Myocyte (in vitro differentiated cells): ENCODE measurements at places on chromosomes 7 and 10. TPM values are rescaled to one million over a fixed set of nuclear protein-coding genes. Genes with fewer than 3 reads are reported as not detected.

- no peak for DNase-seq
These were observed 50.8 kb downstream of the FAM53B start for GRCh38 chr10:124693396-124693795.

DNA sequence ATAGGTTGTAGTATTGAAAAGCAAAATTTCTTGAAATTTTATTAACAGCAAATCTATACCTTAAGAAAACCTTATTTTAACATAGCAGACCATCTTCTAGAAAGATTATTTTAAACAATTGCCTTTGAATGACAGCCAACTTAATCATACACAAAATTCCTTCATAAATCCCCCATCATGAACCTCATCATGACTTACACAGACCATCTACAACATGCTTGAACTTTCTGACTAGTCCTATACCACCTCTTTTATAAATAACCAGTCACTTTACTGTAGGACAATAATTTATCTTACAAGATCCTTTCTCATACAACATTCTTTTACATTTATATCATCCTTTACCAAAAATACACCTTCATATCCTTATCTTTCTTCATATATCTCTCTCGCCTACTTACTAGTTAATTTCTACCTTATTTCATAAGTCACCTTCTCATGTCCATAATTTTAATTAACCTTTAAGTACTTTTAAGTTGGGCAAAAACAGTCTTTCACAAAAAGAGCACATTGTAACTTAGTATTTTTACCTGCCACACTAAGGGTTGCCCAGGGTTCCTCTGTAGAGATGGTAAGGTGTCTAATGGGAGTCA lies 16.6 kb upstream of the PTN start:
- DNase-seq = no peak

- DNase-seq = peak; percentile 41
These were observed 96.2 kb downstream of the LHPP start for GRCh38 chr10:124557648-124558338.

GRCh38 chr10:83539528-83540308 lies 599.6 kb upstream of the GHITM start:
- no peak for DNase-seq

DNA sequence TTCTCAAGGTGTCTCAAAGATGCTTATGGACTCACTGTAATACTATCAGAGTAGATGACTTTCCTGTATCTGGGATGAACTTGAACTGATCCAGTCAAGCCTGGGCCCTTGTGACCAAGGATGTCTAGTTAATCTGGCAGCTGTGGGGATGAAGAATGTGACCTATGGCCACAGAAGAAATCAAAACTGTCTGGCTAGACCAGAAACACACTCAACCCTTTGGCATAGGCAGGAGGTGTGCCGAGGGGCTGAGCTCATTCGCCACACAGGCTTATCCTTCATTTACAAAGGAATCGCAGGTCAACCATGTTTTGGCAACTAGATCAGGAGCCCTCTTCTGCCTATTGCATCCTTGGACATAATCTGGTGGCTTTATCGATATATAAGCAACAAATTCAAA lies 110.6 kb downstream of the ATXN7L1 start:
- DNase-seq = no peak

DNA sequence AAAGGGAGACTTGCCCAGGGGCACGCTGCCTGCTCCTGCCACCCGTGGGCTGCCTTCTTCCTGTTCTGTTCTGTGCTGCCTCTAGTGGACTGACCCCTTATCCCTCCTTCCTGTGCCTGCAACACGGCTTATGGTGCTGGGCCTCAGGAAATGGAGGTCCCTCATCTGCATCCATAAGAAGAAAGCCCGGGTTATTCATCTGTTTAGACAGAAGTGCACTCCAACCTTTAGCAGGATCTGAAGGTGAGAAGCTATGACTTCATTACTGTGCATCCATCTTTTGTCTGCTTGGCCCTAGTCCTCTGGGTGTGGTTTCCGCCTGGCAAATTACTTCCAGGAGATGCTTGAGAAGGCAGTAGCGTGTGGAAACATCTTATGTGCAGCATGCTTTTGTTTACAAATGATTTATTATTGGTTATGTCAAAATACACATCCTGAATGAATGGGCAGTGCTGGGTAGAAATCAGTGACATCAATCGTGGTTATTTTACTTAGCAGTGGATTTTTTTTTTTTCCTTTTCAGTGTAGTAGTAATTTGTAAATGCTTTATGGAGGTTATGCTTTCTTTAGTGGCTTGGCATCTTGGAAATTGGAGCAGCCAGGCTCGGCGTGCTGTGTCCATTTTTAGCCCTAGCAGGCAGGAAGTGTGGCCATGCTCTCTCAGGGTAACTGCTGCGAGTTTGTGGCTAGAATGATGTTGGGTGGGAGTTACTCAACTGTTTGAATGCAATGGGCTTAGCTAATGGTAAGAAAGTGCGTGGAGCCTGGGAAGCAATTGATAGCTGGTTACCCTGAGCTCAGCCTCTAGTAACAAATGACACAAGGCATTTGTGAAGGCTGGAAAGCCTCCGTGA lies 12.7 kb downstream of the PTPRE start:
- peak; percentile 77 for DNase-seq

GRCh38 chr10:5311617-5312016 lies 53.1 kb upstream of the UCN3 start:
- DNase-seq = no peak

GRCh38 chr10:33706191-33706590 lies 371.7 kb upstream of the NRP1 start:
- peak; percentile 72 for DNase-seq

DNA sequence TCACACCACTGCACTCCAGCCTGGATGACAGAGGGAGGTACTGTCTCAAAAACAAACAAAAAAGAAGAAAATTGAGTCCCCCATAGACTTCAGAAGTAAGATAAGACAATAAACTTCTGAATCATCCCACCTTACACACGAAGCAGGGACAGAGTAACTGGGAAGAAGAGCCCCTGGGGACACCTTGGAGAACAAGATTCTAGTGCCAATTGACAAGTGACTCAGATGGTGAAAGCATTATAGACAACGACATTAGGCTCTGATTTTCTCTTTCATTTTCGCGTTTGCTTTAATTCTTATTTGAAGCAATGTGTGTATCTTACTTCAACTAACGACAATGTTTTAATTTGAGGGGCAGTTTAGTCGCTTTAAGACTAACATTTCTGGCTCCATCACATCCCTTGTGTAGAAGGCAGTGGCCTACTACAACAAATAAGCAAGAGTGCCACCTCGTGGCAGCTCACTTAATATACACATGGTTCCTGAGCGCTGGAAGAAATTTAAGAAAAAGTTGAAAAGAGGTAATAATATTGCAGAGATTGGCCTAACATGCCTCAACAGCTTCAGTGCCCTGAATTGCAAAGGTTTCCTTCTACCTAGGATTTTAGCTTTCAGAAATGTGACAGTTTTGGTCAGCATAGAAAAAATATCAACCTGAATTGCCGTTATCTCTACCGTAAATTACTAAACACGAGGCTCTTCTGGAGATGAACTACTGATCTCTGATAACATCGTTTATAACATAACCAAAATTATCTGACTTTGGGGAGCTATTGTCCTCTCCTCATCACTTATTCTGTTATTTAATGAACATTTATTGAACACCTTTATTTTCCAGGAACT lies 36.7 kb downstream of the ASNS start:
- DNase-seq = peak; percentile 82

GRCh38 chr7:2967705-2968104 lies 76.0 kb downstream of the CARD11 start:
- no peak for DNase-seq

GRCh38 chr7:148944935-148945934 lies 61.1 kb upstream of the EZH2 start:
- DNase-seq = peak; percentile 95

- no peak for DNase-seq
These were observed 96.1 kb downstream of the FAM107B start for GRCh38 chr10:14678637-14679036.

DNA sequence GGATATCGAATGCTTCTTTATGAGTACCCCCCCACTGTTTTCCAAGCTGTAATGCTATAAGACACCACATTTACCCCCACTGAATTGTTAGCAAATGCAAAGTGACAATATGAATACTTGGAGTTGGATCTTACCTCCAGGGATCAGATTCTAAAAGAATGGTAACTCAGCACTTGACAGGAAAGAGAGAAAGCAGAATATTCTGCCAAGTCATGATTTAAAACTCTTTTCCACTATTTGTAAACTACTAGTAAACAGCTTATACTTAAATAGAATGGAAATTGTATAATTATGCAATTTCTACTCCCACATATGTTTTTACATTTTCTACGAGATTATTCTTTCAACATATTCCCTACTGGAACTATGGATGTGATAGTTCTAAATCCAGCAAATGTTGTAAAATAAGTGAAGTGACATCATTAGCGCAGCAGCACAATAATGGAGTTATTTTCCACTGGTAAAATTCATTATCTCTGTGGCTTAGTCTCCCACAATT lies 56.0 kb upstream of the TFEC start:
- no peak for DNase-seq

DNA sequence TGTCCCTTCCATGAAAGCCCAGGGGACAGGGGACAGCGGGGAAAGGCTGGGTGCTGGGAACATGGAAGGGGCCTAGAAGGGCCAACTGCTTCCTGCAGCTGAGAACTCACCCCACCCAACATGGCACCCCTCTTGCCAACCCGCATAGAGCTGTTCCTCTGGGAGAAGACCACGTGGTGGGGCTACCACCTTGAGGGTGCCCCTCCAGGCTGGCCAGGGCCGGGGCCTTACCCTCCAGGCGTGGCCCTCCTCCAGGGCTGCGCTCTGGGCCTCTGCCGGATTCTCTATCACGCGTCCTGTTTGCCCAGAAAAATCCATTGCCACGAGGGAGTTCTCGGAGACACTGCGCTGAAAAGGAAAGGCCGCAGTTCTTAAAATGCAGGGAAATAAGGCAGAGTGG lies 39.9 kb upstream of the DDC start:
- DNase-seq = no peak

DNA sequence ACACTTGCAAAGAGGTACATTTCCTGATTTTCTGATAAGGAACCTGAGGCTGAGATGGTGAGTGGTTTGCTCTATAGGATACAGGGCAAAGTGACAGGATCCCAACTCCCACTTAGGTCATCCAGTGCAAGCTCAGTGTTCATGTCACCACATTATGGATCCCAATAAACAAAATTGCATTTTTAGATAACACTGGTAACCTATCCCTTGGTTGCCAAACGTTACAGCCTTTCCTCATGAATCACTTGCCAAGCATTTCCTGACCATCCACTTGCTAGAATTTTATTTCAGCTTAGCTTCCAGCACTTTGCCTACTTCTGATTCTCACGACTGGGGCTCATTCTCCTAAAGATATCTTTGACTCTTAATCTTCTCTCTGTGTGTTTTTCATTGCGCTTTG lies 131.4 kb upstream of the ODAD2 start:
- DNase-seq = peak; percentile 68

GRCh38 chr10:62237966-62238365 lies 30.7 kb downstream of the RTKN2 start:
- no peak for DNase-seq

DNA sequence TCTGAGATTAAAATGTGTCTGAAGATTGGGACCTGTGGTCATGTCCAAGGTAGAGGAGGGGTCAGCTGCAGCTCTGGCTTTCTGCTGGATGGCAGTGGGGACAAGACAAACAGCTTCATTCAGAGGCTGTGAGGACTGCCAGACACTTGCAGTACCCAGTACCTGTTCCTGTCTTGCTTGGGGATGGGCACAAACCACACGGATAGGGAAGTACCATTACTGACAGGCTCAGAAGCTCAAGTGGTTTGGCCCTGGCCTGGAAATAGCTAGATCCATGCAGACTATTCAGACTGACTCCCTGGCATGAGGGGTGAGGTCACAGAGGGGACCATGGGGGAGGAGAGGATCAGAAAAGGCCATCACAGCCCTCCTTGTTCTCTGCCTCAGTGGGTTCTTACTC lies 56.0 kb upstream of the COMTD1 start:
- DNase-seq = no peak

DNA sequence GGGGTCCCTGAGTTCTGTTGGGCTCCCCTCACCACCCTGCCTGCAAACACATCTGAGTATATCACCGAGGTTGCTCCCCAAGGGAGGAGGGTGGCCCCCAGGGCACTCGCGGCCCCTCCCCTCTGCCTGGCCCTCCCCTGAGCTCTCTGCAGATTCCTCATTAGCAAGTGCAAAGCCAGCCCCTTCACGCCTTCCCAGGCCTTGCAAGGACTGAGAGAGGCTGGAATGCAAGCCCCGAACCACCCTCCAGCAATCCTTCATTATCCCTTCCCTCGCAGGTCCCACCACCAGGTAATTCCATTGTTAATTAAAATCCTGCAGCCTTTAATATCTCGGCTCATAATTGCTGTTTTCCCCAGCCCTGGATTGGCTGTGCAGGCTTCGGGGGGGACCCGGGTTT lies 35.3 kb upstream of the MYL10 start:
- DNase-seq = no peak

DNA sequence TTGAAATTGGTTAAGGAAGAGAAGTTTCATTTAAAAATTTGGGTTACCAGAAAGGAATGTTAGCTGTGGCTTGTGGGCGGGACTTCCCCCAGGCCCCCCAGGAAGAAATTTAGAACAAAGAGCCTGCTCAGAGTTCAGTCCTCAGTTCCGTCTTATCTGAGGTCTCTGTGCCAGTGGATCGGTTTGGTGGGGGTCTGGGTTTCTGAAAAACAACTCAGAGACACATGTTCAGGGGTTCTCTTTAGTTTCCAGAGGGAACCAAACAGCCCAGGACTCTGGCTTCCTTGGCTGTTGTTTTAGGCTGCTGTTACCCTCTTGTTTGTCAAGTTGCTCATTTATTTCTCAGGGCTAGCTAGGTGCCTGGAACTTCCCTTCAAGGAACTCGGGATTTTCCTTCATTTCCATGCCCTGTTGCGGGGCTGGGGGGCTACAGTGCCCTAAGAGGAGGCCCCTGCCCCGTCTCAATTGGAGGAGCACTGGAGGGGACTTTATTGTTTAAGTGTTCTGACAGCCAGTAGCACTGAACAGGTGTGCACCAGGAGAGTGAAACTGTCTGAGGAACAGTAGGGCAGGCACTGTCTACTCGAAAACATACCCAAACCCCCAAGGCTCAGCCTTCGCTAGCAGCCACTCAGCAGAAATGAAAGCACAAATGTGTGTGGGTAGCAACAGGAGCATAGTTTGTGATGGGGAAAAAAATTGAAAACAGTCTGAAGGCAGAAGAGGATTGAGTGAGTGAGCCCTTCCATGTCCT lies 59.9 kb downstream of the ALOX5 start:
- no peak for DNase-seq

DNA sequence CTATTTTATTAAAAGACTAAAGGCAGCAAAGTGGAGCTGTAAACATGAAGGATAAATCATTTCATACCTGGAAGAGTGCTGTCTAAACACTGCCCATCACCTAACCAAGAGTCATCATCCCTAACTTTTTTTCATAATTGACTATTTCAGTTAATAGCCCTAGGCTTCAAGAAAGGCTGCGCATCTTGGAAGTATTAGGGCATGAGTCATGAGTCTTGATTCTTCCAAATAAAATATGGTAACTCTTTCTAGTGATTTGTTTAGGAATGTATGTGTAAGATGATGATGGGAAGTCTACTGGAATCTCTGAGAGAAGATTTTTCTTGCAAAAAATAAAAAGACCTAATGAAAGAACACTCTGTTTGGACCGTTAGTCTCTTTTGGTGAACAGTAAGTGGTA lies 207.7 kb upstream of the AHR start:
- DNase-seq = peak; percentile 13

The ABCC2 gene
- 0.05 and 0.32 TPM in 2 replicates for total RNA-seq

The CNPY1 gene
- total RNA-seq = 0.68 and 2.2 TPM in 2 replicates

The PRLHR gene
- total RNA-seq = not detected in 2 replicates

The CLCN1 gene
- total RNA-seq = not detected in 2 replicates

The PLXNA4 gene
- total RNA-seq = under 0.01 and 0.05 TPM in 2 replicates

The STEAP4 gene
- total RNA-seq = 0.05 and 0.11 TPM in 2 replicates
